ENCODE measurements at places on chromosomes 2 and 18.
A peak's percentile ranks its signal among the peaks of the same experiment; 100 is the strongest.

- no peak for DNase-seq
Observed at GRCh38 chr2:208360259-208361076, 46.1 kb upstream of the PTH2R start.

GRCh38 chr18:41585512-41585911 is 369.5 kb upstream of the PIK3C3 start:
- DNase-seq: no peak

DNA sequence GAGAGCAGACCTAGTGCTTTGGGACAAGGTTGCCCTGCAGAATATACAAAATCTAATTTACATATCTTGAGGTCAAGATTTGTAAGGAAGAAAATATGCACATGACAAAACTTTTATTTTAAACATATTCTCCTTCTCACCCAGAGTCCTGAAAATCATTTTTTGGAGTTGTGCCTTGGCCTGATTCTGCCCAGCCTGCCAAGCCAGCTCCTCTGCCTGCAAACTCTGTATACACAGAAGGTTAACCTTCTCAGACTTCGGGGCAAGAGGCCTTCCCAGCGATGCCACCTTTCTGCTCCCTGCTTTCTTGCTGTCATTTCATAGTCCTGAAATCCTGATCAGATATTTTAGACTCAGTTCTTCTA is 95.8 kb upstream of the CAVIN2 start:
- DNase-seq: no peak

GRCh38 chr2:143186876-143187275 is 57.7 kb downstream of the ARHGAP15 start:
- DNase-seq: no peak

DNA sequence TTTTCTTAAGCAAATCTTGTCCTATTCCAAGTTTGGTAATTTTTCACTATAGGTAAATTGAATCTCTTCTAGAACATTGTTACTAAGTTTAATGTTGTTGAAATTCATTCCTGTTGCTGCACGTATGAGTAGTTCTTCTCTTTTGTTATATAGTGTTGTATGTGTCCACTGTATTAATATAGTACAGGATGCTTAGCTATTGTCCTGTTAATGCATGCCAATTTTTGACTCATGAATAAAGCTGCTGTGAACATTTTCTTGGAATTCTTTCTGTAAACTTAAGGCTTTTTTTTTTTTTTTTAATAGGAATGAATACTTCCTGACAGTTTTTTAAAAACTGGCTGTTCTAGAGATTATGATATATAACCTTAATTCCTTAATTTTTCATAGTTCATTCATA is 326.9 kb downstream of the SLC4A3 start:
- no peak for DNase-seq

DNA sequence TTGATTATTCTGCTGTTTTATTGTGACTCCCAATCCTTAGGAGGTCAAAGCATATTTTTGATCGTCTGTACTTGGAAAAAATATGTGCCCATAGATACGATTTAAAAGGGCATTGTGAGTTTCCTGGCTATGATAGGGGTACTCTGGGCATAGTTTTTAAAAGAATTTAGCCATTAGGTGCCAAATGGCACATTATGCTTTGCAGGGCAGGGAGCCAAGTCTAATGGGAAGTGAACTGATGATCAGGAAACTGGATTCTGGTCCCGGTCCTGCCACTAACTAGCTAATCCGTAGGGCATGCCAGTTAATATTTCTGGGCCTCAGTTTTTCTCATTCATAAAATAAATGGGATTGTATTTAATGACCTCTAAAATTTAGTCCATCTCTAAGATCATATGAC is 189.3 kb downstream of the LTBP1 start:
- no peak for DNase-seq

DNA sequence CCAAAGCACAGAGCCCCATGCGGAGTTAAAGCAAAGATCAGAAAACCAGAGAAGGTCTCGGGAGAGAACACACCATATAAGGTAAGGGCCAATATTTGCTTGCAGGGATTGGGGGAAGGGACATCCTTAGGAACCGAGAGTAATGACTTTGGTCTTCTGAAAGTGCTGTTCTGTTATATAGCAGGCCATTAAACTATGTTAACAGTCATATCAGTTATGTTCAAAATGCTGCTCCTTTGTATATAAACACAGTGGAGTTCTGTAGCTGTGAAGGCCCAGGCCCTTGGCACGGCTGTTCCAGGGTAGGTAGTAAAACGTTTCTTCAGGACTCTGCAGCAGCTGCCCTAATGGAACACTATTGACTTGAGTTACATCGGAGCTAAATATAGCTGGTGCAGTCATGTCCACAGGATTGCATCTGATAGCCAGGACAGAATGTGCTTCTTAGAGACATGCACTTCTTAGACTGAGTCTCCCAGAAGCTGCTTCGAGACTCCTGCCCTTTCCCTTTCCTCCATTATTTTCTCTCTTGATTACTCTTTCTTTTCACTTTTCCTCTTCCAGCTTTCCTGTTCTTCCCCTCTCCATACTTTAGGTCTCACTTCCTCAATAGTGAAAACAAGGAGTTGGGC is 122.4 kb downstream of the SETBP1 start:
- DNase-seq: no peak

DNA sequence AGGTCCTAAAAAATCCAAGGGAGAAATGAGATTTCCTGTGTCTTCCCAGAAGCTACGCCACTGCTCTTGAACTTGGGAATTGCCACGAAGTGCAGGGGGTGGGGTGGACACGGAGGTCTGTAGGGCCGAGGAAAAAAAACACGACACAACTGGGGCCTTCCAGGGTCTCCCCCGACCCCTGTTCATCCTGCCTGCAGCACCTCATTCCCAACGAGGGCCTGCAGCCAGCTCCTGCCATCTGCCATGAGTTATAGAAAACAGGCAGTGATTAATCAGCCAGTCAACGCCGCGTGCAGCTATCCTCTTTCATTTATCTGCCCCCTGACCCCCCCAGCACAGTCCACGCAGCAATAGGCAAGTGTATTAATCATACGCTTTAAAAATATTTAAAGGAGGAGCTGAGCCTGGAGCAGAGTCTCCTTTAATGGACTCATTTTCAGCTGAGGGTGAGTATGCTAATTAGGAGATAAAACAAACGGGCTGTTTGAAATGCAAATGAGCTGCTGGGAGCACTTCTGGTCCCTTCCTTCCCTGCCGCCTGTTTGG is 209.9 kb downstream of the TFCP2L1 start:
- DNase-seq: peak; percentile 57

GRCh38 chr2:45344071-45344470 is 267.0 kb downstream of the SRBD1 start:
- no peak for DNase-seq

GRCh38 chr2:156038021-156038420 is 294.5 kb downstream of the NR4A2 start:
- DNase-seq: no peak

DNA sequence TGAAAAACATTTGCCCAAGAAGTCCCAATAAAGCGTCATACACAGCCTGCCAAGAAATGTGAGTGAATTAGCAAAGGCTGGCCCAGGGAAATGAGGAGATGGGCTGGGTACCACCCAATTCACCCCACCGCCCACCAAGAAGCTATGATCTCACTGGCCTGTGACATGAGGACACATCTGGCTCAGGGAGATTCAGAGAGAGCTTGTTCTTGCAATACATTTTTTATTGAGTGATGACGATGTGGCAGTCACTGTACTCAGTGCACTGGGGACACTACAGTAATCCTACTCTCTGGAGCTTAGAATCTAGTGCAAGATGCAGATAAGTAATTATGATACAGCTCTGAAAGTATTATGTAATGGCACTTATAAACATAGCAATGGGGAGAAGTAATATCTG is 64.6 kb upstream of the IGFBP2 start:
- no peak for DNase-seq

DNA sequence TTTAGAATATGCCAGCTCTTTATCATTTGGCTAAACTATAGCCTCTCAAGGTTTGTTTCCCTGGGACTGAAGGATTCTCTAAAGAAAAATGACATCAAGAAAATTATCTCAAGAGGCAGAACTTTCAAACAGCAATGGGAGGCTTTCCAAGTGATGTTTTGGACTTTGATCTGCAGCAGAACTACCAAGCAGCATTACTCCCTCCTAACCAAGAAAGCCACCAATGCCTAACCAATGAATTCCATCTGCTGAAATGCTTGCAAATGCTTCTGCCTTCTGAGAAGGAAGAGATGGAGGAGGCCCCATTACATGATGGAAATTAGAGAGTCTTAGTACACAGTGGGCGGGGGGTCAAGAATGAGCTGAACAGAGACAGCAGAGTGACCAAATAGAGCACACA is 95.1 kb upstream of the SLC35G4 start:
- no peak for DNase-seq

- DNase-seq: no peak
Observed at GRCh38 chr18:57088883-57089282, 58.0 kb upstream of the BOD1L2 start.

GRCh38 chr2:144547494-144547893 is 27.6 kb upstream of the ZEB2 start:
- no peak for DNase-seq

DNA sequence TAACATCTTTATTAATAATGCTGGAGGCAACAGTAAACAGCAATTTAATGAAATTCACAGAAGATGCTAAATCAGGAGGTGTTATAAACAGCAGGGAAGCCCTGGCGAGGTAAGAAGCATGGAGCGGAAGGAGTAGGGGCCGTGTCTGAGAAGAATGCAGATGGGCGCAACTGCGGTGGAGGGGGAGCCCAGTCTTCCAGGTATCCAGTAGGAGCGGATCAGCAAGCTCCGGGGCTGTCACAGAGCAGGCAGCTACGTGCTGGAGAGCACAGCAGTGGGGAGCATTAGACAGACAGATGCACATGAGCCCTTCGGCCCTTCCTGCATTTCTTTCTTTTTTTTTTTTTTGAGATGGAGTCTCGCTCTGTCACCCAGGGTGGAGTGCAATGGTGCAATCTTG is 82.3 kb downstream of the SH3RF3 start:
- no peak for DNase-seq

DNA sequence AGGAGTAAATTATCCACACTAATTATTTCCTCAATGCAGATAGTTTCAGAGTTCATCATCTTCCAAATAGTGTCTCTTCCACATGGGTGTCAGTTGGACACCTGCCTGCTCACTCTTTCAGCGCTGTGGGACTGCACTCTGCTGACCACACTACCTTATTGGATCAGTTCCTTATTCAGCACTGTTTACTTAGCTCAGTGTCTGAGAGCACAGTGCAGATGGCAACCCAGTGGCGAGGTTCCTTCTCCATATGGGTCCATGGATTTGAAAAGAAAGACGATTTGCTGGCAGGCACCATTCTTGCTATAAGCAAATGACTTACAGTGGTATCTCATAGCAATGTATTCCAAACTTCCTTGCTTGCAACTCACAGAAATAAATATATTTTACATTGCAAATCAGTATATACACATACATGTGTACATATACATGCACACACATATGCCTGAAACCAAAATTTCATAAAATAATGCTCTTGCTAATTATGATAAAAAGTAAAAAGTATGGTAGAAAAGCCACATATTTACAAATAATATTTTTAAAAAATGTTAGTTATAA is 354.8 kb downstream of the INSIG2 start:
- no peak for DNase-seq

DNA sequence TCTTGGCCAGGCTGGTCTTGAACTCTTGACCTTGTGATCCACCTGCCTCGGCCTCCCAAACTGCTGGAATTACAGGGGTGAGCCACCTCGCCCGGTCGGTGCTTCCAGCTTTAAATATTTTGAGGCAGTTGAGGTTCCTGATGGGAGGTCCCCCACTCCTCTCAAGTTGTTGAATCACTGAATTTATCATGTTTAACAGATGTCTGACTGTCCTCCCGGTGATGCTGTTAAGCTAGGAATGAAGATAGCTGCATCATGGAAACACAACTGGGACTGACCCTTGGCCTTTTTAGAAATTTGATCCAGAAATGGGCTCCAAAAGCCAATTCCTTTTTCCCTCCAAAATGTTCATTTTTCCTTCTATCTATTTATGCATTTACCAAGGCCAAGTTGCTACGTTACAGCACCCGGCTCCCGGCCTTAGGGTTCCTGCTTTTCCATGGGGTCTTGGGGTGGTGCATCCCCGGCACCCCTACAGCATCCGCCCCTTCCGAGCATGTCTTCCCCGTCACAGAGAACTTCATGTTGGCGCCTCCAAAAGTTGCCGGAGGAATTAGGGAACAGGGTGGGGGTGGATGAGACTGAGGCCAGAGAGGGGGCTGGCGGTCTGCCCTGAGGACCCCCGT is 43.9 kb downstream of the PAX8 start:
- DNase-seq: no peak

- DNase-seq: peak; percentile 2
Observed at GRCh38 chr2:203951366-203951902, 14.9 kb downstream of the ICOS start.

DNA sequence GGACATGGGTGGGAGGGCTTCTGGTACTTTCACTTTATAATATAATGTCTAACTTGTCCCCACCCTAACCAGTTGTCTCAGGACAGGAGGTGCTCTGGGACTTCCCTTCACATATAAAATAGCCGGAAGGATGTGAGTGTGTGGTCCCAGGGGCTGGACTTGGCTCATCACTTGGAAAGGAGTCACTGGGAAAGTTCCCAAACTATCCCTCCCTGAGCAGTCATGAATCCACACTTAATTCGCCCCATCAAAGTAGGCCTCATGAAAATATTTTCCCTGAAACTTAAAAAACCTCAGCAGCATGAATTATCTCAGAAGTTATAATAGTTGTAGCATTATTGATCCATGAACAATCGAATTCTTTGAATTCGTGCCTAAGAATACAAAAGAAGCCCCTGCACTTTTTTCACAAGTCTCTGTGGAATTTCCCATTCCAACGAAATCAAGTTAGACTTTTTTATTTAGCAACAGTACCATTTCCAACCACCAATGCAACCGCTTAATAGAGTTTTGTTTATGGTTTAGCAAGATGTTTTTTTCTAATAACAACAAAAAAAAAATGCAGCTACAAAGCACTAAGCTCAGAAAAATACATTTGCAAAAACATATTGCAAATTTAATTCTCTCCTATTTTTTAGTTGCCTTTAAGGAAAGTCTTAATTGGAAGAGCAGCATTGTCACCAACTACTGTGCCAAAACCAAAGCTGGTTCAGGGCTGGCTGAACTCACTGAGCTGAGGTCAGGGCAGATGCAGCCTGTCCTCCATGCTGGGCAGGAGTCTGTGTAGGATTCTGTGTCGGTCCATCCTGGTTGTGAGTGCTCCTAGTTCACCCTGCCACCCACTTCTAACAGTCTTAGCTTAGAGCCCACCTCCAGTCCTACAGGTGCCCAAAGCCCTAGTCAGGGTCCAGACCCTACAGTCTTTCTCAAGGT is 68.8 kb upstream of the SPTBN1 start:
- no peak for DNase-seq

DNA sequence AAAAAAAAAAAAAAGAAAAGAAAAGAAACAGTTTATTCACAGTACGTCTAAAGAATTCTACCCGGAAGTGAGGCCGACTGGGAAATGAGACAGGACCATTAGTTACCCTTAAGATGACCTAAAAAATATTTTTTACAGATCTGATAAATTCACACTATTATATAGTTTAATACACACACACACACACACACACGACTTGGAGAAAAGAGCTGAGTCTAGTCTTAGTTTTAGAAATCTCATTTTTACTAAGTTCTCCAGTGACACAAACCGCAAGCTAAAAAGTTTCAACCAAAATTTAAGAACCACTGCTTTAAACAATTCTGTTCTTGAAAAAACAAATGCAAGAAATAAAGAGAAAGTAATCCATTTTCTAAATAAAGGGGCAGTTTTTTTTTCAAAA is 27.1 kb downstream of the ST3GAL5 start:
- DNase-seq: no peak

- DNase-seq: no peak
Observed at GRCh38 chr2:144496977-144497598, 22.8 kb downstream of the ZEB2 start.

Data from suppressor macrophage treated with lipopolysaccharide for 4 hours (primary cell).